ENCODE measurements at places on chromosomes 4 and X.

GRCh38 chr4:112926819-112927218 lies 122.6 kb upstream of the ANK2 start:
- DNase-seq: no peak

DNA sequence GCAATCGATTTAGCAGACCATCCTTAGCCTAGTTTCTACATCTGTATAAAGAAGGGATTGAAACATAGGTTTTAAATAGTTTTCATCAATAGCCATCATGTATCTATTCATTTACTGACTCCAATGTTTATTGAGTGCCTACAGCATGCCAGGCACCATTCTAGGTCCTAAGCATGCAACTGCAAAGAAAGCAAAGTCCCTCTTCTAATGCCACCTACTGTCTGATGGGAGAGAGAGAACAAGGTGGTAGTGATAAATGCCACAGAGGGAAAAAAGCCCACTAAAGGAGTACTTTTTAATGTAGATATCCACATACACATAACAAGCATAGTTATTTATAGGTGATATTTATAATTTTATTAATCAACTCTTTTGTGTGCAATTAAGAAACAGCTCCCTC lies 67.6 kb upstream of the PPARGC1A start:
- DNase-seq: no peak

DNA sequence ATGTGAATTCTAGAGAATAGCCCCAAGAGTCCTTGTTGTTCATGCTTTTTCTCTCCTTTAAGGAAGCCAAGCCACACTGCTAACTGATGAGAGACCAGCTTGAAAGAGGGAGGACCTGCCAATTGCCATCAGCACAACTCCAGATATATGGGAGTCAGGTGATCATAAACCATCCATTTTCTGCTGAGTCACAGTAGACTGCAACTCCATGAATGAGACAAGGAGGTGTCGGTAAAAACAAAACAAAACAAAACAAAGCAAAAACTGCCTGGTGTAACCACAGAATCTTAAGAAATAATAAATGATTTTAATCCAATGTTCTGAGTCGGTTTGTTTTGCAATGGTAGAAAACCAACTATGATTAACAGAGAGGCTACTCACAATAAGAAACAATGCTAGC lies 837.3 kb downstream of the PCDH7 start:
- peak; percentile 7 for DNase-seq

GRCh38 chrX:10041383-10041782 lies 74.2 kb downstream of the CLDN34 start:
- DNase-seq: no peak

DNA sequence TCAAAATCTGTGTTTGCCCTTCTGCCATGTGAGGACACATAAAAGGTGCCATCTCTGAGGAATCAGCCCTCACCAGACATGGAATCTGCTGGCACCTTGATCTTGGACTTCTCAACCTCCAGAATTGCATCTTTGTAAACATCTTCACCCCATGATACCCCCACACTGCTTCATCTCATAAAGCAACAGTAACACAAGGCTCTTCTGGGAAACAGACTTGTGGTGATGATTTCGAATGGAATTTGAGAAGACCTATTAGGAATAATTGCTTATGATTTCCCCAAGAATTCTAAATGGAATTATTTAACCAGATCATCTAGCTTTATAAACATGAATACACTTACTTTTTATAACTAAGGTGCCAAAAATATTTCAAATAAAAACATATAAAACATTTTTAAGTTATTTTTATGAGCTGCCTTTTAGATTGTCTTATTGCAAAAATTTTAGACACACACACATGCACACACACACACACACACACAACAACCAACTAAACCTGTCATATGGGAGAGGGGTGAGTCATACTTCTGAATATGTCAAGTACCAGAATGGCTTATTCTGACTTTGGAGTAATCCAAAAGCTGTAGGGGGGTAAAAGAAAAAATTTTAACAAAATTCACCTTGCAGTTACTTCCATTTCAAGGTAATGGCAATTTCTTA lies 82.0 kb downstream of the USP46 start:
- DNase-seq: no peak

DNA sequence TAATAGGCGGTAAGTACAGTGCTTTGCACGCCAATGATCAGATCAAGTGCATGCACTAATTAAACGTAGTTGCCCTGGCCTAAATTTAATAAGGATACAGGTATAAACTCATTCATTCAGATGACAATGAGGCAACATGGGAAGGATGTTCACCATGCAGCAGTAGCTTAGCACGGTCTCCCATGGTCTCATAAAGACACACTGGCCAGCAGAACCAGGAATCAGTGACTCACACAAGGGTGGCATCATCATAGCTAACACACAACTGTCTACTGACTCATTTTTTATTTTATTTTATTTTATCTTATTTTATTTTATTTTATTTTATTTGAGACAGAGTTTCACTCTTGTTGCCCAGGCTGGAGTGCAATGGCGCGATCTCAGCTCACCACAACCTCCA lies 42.7 kb downstream of the TMEM156 start:
- peak; percentile 20 for DNase-seq

- DNase-seq: no peak
Measured at GRCh38 chrX:23515028-23515427, 152.3 kb upstream of the PRDX4 start.

DNA sequence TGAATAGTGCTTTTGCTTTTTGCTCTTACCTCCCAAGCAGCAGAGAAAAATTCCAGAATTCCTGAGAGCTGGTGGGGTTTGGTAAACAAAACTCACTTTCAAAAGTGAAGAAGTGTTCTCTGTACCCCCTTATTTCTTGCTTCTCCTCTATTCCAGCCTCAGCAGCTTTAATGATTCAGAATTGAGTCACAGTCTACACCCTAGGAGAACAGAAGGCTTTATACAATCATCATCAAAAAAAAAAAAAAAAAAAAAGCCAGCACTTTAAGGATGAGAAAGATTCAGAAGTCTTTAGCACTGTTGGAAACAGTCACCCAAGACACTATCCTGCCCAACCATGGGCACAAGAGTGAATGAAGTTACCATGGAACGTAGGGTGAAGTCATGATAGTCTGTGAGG lies 1583.1 kb upstream of the PCDH10 start:
- DNase-seq: no peak

GRCh38 chr4:168723020-168723419 lies 226.2 kb downstream of the PALLD start:
- no peak for DNase-seq

DNA sequence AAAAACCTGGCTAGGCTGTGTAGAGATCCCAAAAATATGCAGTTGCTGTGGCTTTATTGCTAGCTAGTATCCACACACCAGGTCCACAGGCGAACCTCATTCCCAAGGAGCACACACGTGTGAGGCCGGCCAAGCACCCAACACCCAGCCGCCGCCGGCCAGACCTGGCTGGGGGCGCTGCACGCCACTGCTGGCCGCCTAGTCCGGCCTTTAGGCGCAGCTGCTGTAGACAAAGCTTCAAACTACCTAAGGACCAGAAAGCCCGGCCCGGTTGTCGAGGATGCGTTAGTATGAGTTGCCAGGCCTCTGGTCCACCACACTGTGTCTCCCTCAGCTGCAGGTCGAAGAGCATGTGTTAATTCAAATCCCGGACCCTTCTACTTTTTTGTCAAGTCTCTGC lies 3.1 kb downstream of the POU3F4 start:
- no peak for DNase-seq

- DNase-seq: peak; percentile 69
Measured at GRCh38 chr4:15479089-15479912, 9.6 kb downstream of the CC2D2A start.

- DNase-seq: no peak
Measured at GRCh38 chr4:26433556-26433955, 56.7 kb downstream of the CCKAR start.

GRCh38 chr4:166274136-166274761 lies 401.2 kb downstream of the TLL1 start:
- DNase-seq: no peak

DNA sequence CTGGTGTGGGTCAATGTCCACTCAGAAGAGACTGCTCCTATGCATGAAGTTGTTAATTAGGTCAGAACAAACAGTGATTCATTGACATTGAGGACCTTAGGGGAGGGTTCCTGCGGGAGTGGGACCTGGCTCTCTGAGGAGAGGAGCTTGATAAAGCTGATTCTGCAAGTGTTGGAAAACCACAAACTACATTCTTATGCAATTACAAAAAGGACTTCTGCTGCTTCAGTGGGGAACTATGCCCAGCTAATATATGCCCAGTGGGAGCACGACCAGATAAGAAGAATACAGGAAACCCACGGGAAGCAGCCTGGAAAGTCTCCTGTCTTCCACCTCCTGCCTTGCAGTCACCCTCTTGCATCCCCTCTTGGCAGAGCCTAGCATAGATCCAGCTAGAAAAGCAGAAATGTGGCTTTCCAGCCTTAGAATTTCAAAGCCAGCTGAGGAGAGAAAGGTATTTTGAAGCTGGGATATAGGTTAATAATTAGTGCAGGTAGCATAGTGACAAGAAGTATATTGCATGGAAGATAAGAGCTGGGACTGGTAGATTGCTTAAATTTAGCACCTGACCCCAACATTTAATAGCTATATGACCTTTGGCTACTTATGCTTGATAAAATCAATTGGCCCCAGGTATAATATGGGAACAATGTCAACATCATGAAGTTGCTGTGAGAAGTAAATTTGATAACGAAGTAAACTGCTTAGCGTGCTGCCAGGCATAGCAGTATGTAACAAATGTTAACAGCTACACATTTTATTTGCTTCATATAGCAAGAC lies 34.9 kb upstream of the UGT8 start:
- DNase-seq: peak; percentile 36

- no peak for DNase-seq
Measured at GRCh38 chr4:176791591-176792325, 964 bp downstream of the VEGFC start.

DNA sequence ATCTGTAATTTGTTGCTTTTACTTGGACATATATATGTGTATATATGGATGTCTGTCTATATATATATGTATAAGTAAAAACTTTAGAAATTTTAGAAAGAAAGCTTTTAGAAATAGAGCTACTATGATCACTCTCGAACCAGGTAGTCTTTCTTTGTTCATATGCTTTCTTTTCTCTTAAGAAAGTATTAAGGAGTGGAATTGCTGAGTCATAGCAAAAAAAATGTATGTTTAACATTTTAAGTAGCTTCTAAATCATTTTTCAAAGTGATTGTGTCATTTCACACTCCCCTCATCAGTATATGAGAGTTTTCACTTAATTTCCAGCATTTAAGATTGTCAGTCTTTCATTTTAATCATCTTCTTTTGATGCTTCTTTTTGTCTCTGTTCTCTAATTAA lies 447.9 kb upstream of the TECRL start:
- DNase-seq: no peak

DNA sequence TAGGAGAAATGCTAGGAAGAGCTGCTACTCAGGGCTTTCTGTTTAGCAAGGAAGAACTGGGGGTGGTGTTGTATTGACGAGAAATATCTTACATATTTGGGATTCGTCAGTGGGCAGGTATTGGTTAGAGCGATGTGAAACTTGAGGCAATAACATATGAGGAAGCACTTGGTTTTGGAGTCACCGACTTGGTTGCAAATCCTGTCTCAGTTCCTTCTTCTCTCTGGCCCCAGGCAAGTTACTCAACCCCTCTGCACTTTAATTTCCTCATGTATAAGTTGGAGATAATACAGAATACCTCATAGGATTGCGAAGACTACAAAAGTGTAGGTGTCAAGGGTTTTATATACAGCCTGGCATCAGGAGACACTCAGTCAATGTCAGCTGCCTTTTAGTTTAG lies 34.1 kb downstream of the GPAT3 start:
- DNase-seq: peak; percentile 84

DNA sequence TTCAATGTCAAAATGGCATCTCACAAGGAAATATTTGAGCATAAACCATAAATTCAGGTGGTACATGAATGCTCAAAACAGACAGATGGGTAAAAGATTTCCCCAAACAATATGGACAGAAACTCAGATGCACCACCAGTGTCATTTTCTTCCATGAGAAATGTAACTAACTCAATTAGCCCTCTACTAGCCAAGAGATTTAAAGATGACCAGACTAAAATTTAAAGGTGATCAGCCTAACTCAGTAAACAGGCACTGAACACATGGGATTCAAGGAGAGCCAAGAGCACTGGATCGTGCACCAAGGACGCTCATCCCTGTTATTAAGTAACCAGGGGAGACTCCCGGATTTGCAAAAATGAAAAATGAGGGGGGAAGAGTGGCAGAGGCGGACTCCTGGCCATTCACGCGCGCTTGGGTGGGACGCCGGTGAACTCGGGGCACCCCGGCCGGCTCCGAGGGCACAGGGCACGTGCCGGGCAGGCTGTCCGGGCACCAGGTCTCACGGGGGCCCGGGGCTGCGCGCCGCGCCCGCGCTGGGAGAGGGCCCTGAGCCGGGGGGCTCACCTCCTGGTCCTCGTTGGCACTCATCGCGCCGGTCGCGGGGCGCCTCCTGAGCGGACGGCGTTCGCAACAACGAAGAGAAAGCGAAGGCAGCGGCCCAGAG lies 490 bp downstream of the RWDD4 start:
- peak; percentile 40 for DNase-seq

DNA sequence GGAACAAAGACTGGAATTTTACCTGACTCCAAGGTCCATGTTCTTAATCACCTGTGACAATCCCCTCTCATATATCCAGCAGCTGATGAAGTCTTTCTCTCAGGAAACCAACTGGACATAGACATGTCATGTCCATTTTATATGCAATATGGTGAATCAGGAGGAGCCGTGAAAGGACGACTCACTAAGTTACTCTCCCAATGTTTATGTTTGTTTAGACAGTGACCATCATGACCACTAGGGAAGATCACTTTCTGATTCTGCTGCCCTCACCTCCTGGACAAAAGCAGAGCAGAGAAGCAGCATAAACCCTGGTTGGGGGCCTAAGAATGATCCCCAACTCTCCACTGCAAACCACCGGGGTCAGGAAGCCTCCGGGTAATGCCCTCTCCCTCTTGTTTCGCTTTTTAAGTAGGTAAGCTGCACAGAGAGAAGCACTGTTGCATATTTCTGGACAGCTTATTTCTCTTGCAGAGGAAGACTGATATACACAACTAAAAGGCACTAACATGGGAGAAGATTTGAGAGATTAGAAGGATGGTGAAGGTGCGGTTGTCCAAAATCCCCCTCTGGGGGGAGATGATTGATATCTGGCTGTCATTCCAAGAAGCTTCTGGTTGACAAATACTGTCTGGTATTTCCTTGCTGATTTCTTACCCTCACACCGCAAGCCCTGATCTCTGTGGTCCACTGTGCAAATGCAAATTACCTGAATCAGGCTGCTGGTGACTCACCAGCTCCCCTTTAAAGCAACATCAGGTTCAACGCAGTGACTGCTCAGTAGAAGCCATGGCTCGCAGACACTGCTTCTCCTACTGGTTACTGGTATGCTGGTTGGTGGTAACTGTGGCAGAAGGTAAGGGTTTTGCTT lies at the start of gene ODAPH:
TSS of gene ODAPH (plus strand) at position 773 of the 871 bp plus-strand sequence. CDS start at position 790, 17 bp downstream.
- no peak for DNase-seq

DNA sequence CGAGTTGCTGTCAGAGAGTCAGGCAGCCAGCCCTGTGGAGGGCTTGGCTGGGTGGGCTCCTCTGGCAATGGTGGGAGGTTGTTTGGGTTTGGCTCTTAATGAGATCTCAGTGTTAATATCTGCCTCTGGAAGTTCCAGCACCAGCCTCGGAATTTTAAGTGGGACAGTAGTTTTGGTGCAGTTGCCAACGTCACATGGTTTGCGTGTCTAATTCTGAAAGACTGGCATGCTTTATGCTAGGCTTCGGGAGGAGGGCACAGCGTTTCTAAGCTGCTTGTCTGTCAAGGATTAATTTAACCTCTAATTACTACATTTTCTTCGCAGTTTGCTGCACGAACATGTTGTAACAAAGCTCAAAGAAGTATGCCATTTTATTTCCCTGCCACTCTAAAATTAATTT lies 9.2 kb downstream of the MAMLD1 start:
- DNase-seq: no peak
